ENCODE measurements at places on chromosomes 11 and 22.

- DNase-seq, result no peak
These were observed 111.4 kb upstream of the SORL1-AS1 start for GRCh38 chr11:121563900-121564822.

DNA sequence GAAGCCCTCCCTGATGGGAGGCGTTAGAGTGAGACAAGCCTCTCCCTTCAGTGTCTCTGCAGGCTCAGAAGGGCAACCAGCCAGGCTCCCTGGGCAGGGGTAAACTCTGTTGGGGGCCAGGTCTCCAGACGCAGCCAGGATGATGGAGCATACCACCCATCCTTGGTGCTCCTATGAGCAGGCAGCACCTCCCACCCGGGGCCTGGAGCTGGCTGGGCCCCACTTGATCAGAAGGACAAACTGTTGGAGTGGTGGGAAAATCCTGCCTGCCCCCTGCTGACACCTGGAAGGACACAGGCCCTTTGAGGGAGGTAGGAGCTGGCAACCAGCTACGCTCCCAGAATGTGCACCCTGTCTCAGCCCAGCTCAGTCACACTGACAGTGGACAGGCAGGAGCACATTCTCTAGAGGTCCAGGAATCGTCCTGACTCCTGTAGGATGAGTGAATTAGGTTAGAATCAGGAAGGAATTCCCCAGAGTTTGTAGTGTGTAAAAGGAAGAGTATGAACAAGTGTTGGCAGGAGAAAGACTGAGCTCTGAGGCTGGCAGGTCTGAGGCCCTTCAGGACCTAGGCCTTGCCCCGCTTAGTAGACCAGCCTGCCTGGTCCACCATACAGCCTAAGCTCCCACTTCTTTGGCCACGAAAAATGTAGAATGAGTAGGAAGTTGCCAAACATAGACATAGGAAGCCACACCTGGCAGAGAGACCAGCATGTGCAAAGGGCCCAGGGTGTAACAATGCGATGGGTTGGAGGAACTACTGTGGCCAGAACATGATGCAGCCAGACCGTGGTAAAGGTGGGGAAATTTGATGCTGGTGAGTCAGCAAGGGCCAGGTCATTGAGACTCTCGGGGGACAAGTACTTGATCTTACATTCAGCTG is 19.1 kb downstream of the ARHGEF17 start:
- no peak for DNase-seq

DNA sequence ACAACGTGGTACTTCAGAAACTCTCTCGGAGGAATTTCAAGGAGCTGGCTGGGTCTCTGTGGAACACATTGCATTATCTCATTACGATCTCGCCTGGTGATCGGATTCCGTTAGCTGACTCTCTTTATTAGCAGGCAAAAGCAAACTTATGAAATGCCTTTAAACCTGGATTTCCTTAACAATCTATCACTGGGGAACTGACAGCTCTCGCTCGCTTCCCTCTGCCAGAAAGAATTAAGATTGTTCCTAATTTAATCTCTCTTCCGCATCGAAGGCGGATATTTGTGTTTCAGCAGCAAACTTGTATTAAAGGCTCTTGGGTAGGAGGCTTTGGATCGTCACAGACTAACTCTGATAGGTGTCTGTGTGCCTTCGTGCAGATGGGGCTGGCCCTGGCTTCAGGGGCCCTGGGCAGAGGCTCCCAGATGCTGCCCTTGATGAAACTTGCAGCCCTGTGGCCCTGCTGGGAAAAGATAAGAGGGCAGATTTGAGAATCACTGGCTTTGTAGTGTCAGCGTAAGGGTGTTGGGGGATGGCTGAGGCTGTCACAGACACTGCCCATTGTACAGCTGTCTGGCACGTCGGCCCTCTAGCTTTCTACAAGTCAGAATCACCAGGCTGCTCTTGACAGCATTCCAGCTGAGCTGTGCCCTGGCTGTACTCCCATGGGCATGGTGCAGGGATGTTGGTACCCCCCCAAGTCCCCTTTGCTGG is 162.2 kb upstream of the NECTIN1 start:
- no peak for DNase-seq

GRCh38 chr11:131928992-131929391 is 558.6 kb downstream of the NTM start:
- DNase-seq, result peak; percentile 55

GRCh38 chr22:20128902-20129746 is 2.5 kb upstream of the ZDHHC8 start:
- no peak for DNase-seq

DNA sequence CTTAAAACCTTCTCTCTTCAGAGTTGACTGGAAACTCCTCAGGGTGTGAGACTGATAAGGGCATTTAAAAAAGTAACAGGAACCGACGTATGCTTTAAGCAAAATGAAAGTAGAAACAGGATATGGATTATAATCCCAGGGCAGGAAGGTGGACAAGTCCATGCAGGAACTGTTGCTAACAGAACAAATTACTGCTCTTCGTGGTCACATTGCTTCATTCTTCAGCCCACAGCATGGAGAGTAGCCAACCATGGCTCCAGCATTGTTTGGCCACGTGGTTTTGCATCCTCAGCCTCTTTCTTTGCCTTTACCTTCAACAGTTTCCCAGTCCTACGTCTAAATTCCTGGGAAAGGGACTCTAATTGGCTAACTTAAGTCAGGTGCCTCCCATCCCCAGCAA is 563.1 kb upstream of the ISX start:
- DNase-seq, result no peak

GRCh38 chr11:112398798-112399478 is 138.3 kb upstream of the PLET1 start:
- DNase-seq, result no peak

DNA sequence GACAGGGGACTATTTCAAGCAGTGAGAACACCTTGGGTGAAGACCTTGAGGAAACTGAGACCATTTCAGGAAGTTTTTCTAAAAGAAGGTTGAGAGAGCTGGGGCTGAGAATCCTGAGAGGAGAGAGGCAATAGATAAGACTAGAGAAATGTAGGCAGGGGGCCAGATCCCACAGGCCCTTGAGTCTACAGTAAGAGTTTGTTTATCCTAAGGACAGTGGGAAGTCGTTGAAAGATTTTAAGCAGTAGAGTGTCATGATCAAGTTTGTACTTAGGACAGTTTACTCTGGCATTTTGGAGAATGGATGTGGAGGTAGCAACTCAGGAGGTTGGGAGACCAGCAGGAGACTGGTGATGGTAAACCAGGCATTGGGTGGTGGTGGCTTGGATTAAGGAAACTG is 17.1 kb downstream of the HSD17B12 start:
- no peak for DNase-seq

DNA sequence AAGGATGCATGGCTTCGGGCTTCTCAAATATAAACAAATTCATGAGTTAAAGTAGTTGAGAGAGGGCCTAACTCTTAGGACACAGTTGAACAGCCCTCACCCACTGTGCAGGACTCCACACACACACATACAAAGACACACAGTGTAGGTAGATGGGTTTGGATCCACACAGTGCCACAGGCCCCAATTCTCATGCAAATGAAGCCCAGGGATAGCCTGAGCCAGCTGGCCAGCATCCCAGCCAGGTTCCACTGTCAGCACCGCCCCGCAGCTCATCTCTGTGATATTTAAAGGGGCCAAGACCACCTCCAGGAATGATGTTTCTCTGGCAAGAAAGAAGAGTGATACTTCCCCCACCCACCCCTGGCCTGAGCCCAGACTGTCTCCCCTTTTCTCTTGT is 11.7 kb downstream of the SLC35C1 start:
- DNase-seq, result no peak

- DNase-seq, result peak; percentile 41
These were observed 29.9 kb downstream of the EIF3F start for GRCh38 chr11:8017071-8017470.

GRCh38 chr11:98307827-98308491 is 712.8 kb upstream of the CNTN5 start:
- no peak for DNase-seq

- DNase-seq, result no peak
These were observed 1.0 kb upstream of the RAB3IL1 start for GRCh38 chr11:61918251-61918937.

DNA sequence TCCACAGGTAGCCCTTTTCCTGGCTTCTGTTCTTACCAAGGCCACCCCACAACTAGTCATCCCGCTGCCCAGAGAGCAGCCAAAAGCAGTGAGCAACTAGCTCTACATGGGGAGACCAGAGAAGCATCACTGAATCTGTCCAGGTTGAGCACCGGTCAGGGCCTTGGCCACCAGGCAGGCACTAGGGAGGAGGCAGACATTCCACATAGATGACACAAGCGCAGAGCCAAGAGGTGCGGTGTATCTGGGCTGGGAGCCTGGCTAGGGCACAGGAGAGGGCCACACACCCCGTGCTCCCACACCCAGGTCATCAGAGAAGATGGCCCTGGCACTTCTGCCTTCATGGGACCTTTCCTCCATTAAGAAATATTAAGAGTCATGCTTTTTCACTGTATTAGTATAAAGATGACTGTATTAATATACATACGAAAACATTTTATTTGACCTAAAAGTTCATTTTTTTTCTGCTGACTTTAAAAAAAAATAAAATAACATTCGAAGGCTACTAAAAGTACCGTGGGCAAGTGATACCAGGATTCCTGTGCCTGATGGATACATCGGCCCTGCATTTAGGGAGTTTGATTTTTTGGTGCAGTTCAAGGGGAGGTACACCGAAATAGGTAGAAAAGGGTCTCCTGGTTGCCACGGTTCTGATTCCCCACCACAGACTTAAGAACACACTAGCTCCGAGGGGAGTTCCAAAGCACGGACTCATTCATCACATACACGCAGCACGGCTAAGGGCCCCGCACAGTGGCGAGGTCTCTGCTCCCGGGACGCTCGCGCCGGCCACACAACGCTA is 1.2 kb downstream of the DGCR2 start:
- no peak for DNase-seq

DNA sequence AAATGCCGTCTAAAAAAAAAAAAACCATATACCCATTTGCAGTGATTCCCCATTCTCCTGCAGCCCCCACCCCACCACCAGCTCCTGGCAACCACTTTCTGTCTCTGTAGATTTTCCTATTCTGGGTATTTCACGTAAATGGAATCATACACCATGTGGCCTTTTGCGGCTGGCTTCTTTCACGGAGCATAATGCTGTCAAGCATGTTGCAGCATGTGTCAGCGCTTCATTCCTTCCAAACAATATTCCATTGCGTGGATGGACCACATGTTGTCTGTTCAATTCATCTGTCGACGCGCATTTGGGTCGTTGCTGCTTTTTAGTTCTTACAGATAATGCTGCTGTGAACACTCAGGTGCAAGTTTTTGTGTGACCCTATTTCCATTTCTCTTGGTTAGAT is 14.8 kb upstream of the EMID1 start:
- no peak for DNase-seq

DNA sequence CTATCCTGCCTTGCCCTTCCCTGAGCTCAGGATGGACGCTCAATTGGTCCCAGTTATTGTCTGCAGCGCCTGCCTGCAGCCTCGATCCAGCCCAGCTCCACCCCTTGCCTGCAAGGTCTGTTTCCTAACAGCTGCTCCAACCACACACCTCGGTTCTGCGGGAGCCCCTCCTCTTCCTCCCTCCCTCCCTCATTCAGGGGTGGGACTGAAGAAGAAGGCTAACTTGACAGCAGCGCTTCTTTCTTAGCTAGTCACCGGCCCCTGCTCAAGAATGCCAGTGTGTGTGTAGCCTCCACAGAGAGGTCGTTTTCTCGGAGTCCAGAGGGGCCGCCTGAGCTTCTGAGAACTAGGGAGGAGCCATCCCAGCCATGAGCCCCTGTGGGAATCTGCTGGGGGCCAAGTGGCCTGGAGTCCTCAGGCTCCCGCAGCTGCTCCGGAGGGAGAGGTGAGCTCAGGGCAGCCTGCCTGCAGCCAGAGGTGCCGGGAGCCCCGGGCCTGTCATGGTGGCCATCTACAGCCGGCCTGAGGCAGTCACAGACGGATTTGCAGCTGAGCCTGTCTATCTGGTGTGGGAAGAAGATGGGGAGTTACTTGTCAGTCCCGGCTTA is 36.1 kb downstream of the LIMK2 start:
- DNase-seq, result peak; percentile 68

- no peak for DNase-seq
These were observed 7.0 kb upstream of the CASTOR1 start for GRCh38 chr22:30296324-30296723.

DNA sequence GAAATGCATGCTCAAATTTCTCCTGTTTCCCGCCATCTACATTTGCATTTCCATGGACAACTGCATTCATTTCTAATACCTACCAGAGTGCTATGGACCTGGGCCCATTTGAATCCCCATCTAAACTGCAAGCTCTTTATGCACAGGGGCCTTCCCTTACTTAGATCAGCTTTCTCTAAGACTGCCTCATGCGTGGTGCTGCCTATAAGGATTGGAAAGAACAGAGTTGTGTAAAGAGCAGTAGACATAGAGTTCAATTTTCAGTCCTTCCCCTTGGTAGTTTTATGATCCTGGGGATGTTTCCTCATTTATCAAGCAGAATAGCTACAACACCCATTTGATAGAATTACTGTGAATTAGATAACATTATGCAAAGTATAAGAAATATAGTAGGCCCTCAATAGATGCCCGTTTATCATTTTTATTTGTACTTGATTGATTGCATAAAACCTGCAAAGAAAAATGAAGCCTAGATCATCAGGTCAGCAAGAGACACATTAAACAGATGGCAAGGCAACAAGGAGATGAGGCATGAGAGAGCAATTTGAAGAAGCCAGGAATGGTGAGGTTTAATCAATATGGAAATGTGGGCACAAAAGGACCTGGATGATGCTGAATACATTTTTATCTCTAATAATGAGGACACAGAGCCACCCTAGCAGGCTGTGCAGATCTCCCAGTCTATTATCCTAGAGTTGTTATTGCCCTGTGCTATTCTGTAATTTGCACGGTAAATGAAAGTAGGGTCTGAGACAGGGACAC is 359.7 kb downstream of the FAM181B start:
- no peak for DNase-seq

DNA sequence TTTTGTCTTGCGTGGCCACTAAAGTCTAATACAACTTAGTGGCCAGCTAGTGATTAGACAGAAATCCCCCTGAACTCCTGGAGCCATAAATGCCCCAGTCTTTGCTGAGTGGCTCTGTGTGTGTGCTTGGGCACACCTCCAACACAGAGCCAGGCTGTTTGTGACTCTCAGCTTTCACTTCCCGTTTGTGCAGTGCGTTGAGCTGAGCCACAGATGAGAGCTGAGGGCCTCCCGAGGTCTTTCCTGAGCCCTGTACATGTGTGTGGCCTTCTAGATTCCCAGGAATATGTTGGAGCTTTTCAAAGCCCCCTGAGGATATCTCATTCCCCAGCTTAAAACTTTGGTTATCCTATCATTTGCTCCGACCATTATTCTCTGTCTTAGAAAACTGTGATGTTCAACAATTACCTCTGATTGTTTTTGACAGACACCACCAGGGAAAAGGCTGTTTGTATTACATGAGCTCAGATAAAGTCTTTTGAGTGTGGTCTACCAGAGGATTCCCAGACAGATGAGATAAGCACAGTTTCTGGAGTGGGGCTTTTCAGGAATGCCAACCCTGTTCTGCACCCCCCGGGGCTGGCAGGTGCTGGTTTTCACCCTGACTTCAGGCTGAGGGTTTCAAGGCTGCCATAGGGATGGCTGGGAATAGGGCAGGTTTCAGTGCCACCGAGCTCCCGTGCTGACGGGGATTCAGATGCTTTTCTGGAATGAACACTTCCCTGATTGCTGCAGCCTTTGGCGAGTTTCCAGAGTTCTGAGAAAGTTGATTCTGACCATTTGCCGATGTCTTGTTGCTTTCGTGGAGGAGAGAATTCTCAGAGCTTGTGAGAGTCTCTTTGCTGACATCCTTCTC is 23.8 kb downstream of the IGHMBP2 start:
- no peak for DNase-seq

Data from H1 (cell line).